ENCODE measurements at places on chromosomes 6 and 20.

DNA sequence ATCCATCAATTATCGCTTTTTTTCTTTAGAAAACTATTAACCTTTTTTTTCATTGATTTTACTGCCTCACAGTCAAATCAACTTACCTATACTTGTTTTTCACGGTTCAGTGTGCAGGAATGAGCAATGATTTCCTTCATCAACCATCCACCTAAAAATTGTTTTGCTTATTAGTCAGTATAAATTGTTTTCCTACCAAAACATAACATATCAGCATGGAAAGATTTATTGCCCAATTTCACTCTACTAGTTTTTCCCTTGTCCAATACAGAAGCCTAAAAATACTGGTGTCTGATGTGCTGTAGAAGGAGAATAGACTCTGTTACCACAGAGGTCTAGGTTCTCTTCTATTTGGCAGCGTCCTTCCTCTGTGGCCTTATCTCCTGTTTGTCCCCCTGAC is 558.2 kb upstream of the CITED2 start:
- no peak for DNase-seq

GRCh38 chr6:33857093-33857931 is 53.5 kb upstream of the MLN start:
- DNase-seq = no peak

DNA sequence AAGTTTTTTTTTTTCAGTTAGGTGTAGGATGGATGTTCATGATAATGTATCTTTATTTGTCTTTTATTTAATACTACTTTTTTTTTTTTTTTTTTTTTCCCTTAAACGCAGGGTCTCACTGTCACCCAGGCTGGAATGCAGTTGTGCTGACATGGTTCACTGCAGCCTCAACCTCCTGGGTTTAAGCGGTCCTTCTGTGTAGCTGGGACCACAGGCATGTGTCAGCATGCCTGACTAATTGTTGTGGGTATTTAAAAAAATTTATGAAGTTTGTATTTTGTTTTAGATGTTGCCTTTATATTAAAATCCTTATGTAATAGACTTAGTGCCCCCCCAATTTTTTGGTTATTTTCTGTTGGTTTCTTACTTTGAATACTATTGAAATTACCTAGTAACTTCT is 42.6 kb downstream of the NCOA3 start:
- no peak for DNase-seq

- no peak for DNase-seq
These were observed 94.0 kb upstream of the HIVEP1 start for GRCh38 chr6:11917951-11918738.

- no peak for DNase-seq
These were observed 152.9 kb downstream of the SIM1 start for GRCh38 chr6:100311707-100312251.

DNA sequence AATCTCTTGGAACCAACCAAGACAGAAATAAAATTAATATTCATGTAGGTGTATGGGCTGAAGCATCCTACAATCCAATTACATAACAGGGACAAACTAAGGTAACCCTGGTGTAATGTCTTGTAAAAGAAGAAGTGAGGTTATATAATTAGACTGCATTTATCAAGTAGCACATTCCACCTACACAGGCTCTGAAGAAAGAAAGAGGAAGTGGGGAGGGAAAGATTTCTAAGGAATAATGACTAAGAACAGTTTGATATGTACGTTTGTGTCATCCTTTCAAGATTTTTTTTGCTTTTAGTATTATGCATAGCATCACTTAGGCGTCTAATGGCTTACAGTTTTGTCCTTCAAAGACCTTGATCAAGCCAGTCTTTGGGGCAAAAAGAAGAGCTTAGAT is 139.7 kb downstream of the PLCB1 start:
- no peak for DNase-seq
